ENCODE measurements at places on chromosomes 2 and 18.

GRCh38 chr18:31102025-31102684 is at the start of gene DSC2:
DSC2 (minus strand) TSS chr18:31102421; CDS start chr18:31101971, 450 bp downstream.
- DNase-seq = peak; percentile 69

- DNase-seq = peak; percentile 53
Observed at GRCh38 chr2:64799592-64800252, 146.0 kb upstream of the SERTAD2 start.

GRCh38 chr2:170086117-170086688 is 91.7 kb upstream of the MYO3B start:
- no peak for DNase-seq

- DNase-seq = no peak
Observed at GRCh38 chr2:129458436-129458835, 521.0 kb upstream of the RAB6C start.

DNA sequence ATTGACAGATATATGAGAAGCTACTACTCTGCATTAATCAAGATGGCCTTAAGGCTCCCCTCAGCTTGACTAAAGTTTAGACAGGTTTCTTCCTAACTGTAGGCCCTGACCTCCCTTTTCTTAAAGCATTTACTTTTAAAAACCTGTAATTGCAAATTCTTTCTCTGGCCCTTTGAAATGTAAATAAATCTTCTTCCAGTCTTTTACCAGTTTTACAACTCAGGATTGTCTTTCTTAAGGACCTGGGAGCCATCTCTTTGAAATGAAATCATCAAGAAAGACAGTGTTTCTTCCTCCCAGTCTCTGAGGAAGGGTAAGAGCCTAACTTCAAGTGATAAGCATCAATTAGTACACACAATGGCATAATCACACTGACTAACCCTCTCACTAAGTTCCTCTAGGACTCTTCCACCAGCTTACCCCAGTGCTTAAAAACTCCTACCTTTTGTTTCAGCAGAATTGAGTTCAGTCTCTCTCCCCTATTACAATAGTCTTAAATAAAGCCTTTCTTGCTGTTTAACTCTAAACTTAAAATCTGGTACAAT is 58.7 kb upstream of the CDH20 start:
- DNase-seq = no peak

- DNase-seq = no peak
Observed at GRCh38 chr2:143852759-143853158, 667.2 kb downstream of the ZEB2 start.

- no peak for DNase-seq
Observed at GRCh38 chr2:215729985-215730620, 283.2 kb downstream of the MREG start.

DNA sequence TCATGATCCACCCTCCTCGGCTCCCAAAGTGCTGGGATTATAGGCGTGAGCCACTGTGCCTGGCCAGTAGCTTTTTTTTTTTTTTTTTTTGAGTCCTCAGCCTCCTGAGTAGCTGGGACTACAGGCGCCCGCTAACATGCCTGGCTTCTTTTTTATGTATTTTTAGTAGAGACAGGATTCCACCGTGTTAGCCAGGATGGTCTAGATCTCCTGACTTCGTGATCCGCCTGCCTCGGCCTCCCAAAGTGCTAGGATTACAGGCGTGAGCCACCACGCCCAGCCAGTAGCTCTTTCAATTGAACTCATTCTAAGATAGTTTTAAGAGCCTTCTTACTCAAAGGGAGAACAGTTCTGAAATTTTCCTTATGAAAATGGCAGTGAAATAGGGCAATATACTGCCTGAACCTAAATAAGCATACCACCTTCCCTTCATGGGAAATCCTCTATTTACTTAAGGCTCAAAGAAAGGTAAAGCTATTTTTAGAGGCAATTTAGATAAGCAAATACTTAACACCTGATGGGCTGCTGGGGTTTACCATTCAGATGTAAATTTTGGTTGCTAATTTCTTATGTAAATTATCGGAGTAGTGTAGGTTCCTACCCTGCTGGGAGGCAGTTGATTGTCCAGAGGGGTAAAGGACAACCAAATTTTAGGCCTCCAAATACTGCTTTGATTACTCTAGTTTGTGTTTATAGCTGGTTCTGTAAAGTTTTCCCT is 144.7 kb downstream of the GREB1L start:
- no peak for DNase-seq

- no peak for DNase-seq
Observed at GRCh38 chr2:123791684-123792083, 233.4 kb upstream of the CNTNAP5 start.

DNA sequence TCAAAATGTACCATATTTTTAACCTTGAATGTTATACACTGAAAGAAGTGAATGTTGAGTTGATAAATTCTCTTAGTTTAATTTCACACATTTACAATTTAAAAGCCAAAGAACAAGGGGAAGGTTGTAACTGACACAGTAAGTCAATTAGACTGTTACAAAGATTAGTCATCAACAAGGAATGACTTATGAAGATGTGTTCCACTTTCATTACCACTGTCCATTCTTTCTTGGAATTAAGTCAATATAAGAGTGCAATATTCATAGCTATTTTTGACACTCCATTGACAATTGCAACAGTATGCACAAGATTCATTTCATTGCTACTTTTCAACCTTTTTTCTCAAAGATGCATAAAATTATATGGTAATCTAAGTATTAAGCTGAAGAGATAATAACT is 291.3 kb downstream of the RIT2 start:
- no peak for DNase-seq

- no peak for DNase-seq
Observed at GRCh38 chr18:66005831-66006588, 255.2 kb downstream of the CDH7 start.

GRCh38 chr2:234279637-234280036 is 217.2 kb downstream of the ARL4C start:
- no peak for DNase-seq

- no peak for DNase-seq
Observed at GRCh38 chr2:71517851-71518250, 64.5 kb downstream of the DYSF start.

DNA sequence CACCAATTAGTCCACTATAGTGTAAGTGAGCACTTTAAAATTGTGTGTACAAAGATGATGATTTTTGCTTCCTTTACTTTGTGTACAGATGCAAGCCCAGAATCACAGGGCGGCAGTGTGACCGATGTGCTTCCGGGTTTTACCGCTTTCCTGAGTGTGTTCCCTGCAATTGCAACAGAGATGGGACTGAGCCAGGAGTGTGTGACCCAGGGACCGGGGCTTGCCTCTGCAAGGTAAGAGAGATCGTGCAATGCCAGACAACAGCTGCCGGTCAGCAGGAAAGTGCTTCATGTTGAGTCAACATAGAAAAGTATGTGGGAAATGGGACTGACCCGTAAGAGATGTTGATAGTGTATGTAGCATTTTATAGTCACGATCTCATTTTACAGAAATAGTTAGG is 156.8 kb upstream of the TTC39C start:
- peak; percentile 49 for DNase-seq

GRCh38 chr2:222521099-222521498 is 96.8 kb downstream of the SGPP2 start:
- DNase-seq = no peak

GRCh38 chr2:40164736-40165508 is 287.0 kb downstream of the SLC8A1 start:
- DNase-seq = no peak

GRCh38 chr2:3498783-3499394 is 20.4 kb downstream of the ADI1 start:
- DNase-seq = no peak

- DNase-seq = no peak
Observed at GRCh38 chr2:173663353-173663752, 301.8 kb downstream of the SP3 start.

DNA sequence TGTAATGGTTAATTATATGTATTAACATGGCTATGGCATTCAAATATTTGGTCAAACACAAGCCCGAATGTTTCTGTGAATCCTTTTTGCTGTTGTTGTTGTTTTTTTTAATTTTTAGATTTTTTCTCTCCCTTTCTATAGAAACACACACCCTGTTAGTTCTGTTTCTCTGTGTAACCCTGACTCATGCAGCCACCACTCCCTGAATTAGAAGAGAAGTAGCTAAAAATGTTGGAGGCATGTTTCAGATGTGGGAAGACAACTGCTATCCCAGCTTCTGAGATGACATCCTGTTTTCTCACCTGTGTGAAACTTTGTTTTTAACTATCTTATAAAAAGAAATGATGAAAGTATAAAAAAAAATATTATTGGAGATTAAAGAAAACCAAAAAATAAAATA is 219.6 kb upstream of the RGPD4 start:
- no peak for DNase-seq

DNA sequence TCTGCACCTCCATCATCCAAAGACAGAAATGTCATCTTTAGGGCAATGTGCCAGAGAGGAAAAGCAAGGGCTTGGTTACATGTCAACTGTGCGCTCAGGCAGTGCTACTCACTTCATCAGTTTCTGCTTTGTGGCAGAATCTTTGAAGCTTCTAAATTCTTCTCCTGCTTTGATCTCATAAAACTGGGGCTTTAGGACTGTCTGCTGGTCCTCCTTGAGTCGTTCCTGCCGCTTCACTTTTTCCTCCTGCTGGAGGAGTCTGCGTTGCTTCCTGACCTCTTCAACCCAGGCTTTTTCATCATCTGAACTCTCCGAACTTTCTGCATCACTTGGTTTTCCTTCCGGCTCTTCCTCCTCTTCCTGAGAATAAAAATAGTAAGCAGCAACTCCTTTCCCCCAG is 100.8 kb downstream of the NOL10 start:
- no peak for DNase-seq

GRCh38 chr18:32346671-32347070 is 124.0 kb downstream of the GAREM1 start:
- DNase-seq = no peak

- no peak for DNase-seq
Observed at GRCh38 chr18:34697233-34697632, 12.9 kb upstream of the DTNA start.

- no peak for DNase-seq
Observed at GRCh38 chr2:124810132-124810531, 785.0 kb downstream of the CNTNAP5 start.

- DNase-seq = no peak
Observed at GRCh38 chr2:196315388-196316049, 144.1 kb upstream of the STK17B start.

DNA sequence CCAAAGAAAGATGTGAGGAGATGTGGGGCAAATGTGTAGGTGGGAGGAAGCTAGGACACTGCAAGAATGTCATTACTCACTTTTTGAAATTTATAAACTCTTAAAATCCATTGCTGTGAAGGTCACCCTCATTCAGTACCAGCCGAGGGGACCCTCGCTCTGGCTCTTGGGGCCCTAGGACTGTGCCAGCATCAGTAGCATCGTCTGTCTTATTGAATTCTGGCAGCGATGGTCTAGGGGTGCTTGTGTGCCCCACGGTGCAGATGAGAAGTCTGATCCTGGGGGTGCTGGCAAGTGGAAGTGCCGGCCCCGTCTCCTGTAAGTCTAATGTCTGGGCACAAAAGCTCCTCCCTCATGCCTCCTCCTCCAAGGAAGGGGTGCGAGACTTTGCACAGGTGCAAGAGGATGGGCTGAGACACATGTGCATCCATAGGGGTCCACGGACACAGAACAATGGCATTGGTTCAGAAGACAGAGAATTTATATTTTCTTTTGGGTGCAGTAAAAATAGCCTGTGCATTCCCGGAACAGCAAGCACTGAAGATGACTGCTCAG is 266.7 kb upstream of the HDAC4 start:
- DNase-seq = no peak

DNA sequence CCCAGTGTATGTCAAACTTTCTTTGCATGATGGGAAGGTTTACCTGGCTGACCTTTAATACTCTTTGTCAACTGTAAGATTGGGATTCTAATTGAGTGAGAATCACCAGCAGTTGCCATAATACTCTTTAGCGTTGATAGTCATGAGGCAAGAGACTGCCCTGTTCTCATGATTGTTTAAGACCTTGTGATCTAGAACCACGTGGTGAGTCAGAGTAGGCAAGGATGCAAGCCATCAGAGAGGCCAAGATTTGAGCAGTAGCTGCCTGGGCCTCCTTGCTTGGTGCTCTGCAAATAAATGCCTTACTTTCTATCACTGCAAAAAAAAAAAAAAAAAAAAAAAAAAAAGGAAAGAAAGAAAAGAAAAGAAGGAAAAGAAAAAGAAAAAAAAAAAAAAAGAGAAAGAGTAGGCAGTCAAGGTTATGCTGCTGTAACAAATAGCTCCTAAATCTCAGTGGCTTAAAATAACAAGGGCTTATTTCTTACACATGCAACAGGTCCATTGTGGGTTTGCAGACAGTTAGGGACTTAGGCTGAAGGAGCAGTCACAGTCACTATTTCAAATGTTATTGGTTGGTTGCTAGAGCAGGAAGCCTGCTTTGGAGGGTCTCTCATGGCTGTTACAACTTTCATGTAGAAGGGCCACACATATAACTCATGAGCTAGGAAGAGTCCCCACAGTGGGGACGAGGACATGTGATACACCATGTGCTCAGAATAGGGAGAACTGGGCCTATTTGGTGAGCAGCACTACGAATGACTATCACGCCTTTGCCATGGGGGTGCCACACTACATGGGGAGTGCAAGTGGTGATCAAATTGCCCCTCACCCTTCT is 21.7 kb downstream of the IL1R2 start:
- DNase-seq = no peak

DNA sequence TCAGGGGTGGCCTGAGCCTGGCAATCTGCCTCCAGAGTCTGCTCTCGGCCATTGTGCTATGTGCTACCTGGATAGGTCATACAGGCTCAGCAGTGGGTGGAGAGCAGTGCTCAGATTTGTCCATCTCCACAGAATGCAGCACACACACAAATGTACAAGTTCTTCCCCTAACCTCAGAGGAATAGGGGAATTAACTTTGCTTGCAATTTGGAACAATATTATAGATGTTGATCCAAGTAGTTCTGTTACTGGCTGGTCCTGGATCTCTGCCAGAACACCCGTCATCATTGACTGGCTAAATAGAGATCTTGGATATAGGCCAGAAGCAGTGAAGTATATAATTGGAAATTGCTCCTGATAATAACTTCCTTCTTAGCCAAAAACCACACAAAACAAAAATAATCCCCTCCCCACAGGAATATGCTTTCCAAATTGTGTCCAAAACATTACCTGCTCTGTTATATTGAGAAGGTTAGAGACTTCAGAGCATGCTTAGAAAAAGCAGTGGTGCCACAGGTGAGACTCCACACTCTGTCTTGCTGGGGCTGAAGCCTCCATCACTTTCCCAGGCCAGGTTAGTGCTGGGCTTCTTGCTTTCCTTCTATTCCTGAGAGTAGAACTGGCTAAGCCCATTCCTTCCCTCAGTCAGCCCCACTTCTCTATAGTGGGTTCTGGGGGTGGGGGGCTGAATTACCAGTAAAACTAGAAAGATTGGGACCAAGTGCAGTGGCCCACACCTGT is 38.8 kb downstream of the NCAPH start:
- DNase-seq = peak; percentile 66

DNA sequence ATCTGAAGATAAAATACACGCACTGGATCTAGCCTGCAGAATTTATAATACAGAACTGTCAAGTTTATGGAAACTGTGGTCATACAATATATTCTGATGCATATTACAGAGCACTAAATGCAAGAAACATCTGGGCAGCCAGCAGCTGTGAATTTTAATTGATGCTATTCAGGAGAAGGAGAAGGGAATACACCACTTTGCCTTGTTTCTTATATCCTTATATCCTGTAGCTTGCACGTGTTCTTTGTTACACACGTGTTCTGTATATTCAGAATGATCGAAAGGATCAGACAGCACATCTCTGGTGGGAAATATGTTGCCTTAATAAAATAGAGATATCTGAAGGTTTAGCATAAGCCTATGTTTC is 335.8 kb downstream of the AGPS start:
- no peak for DNase-seq
